Activated T-cell treated with anti-CD3 and anti-CD28 coated beads, Interleukin-2, amount 50 U/mL, for 72 hours (primary cell): ENCODE measurements at places on chromosomes 12 and 14. TPM values are rescaled to one million over a fixed set of nuclear protein-coding genes. Genes with fewer than 3 reads are reported as not detected.

GRCh38 chr14:45156067-45156466, 20.3 kb downstream of the FANCM start:
- peaks cover 14% of the 10 kb centered on the region for H3K4me1 ChIP-seq
- H3K4me3 ChIP-seq: no peak overlapping the region
- DNase-seq: no peak

The ACSM4 gene
- total RNA-seq: not detected

GRCh38 chr12:112978163-112979040, at the start of gene OAS2:
Gene OAS2 (plus strand): TSS chr12:112978519. CDS start chr12:112978609, 90 bp downstream.
- H3K4me3 ChIP-seq: peak within 1 kb of the TSS; percentile 95
- no peaks in the 10 kb centered on the region for H3K27me3 ChIP-seq
- H3K36me3 ChIP-seq: peaks cover 30% of the 10 kb centered on the region

The SYNDIG1L gene
- total RNA-seq: not detected

The EEF1AKMT3 gene
- 4.9 TPM for total RNA-seq

DNA sequence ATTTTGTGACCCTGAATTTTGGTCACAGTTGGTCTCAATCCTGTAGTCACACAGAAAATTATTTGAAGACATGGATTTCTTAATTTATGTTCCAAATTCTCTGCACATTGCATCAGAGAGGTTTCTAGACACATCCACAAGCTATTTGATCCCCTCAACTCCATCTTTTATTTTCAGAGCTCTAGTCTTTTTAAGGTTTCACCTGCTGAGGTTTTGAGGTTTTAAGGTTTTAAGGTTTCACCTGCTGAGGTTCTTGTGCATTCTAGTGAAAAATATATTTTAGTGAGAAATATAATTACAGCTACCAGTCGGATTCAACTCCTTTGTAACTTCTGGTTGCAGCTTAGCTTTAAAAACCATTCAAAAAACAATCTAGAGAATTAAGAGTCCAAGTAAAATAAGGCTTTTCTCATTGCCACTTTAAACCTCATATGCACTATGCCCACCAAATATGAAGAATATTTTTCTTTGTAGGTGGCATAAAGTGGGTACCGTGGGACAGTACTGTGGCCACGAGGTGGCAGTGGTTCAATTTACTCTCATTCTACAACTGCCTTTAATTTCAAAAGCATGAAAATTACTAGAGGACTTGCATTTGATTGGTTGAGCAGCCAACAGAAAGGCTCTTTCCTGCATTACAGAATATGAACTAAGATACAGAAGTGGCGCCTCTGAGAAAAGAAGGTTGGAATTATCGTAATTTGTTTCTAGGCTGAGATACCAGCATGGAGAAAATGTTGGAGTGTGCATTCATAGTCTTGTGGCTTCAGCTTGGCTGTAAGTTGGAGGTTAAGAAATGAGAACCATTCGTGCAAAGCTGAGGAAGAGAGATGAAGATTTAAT, 366.5 kb upstream of the OR4E1 start:
- no peak for DNase-seq
- peak overlapping the region; percentile 60 for H3K27ac ChIP-seq
- peak overlapping the region; percentile 84 for H3K4me3 ChIP-seq
- no peaks in the 10 kb centered on the region for H3K36me3 ChIP-seq
- peaks cover 17% of the 10 kb centered on the region for H3K4me1 ChIP-seq

DNA sequence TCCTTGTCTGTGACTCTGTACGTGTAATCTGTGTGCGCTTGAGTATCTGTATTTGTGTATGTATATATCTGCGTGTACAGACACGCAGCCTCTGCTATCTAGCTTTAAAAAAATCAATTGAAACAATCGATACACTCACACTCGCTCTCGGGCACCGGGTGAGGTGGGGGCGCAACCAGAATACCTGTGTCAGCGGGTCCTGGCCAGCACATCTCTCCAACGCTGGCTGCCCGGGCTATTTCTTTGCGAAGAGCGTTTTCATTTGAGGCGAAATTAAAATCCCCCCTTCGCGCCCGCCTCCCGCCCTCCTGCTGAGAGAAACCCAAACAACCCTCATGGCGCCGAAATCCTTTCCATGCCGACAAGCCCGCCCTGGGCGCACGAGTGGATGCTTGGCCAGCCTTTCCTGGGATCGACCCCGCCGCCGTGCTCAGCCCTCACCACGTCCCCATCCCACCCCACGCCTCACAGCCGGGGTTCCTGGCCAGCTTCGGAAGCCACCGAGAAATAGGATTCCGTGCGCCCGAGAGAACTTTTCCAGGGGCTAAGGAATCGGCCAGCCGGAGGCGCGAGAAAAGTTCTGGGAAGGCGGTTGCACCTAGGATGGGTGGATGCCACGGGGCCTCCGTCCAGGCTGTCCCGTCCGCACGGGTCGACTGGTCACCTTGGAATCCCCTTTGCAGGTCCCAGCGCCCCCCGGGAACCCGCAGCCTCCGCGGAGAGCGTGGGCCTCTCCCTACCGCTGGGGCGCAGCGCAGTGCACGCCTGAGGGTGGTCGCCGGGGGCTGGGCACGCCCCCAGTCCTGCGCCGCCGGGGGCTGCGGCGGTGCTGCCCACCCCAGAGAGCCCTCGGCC, 1.0 kb downstream of the ZDHHC22 start:
- H3K27ac ChIP-seq: no peak overlapping the region
- H3K4me1 ChIP-seq: peaks cover 10% of the 10 kb centered on the region
- H3K4me3 ChIP-seq: peak overlapping the region; percentile 72
- no peaks in the 10 kb centered on the region for H3K36me3 ChIP-seq

- no peak overlapping the region for H3K4me3 ChIP-seq
- H3K27me3 ChIP-seq: no peaks in the 10 kb centered on the region
- no peak for DNase-seq
- no peak overlapping the region for H3K27ac ChIP-seq
- H3K36me3 ChIP-seq: no peaks in the 10 kb centered on the region
Measured at GRCh38 chr12:131471946-131472732, 238.8 kb upstream of the SFSWAP start.

- no peaks in the 10 kb centered on the region for H3K4me1 ChIP-seq
- H3K36me3 ChIP-seq: no peaks in the 10 kb centered on the region
- no peak for DNase-seq
- H3K4me3 ChIP-seq: no peak overlapping the region
Measured at GRCh38 chr14:50649691-50650090, 18.4 kb downstream of the SAV1 start.

The CABP1 gene
- total RNA-seq: 1.2 TPM

- no peaks in the 10 kb centered on the region for H3K4me1 ChIP-seq
- no peak overlapping the region for H3K27ac ChIP-seq
- H3K4me3 ChIP-seq: no peak overlapping the region
- H3K36me3 ChIP-seq: no peaks in the 10 kb centered on the region
- no peaks in the 10 kb centered on the region for H3K27me3 ChIP-seq
Measured at GRCh38 chr12:77300811-77301210, 235.4 kb upstream of the E2F7 start.

- no peak overlapping the region for H3K27ac ChIP-seq
- no peaks in the 10 kb centered on the region for H3K27me3 ChIP-seq
- no peak for DNase-seq
- H3K36me3 ChIP-seq: peaks cover 3% of the 10 kb centered on the region
- H3K4me1 ChIP-seq: no peaks in the 10 kb centered on the region
Measured at GRCh38 chr14:87387806-87388205, 605.2 kb downstream of the GALC start.

The CTSG gene
- total RNA-seq: not detected

GRCh38 chr12:2944401-2945047, 14.7 kb upstream of the TEAD4 start:
- no peak overlapping the region for H3K27ac ChIP-seq
- H3K27me3 ChIP-seq: peaks cover 5% of the 10 kb centered on the region
- H3K4me3 ChIP-seq: peak overlapping the region; percentile 52
- H3K4me1 ChIP-seq: no peaks in the 10 kb centered on the region

The ITGA5 gene
- 20.6 TPM for total RNA-seq

- DNase-seq: no peak
- no peak overlapping the region for H3K4me3 ChIP-seq
- H3K27me3 ChIP-seq: no peaks in the 10 kb centered on the region
- no peaks in the 10 kb centered on the region for H3K4me1 ChIP-seq
Measured at GRCh38 chr14:68395604-68396003, 397.3 kb downstream of the ZFP36L1 start.

DNA sequence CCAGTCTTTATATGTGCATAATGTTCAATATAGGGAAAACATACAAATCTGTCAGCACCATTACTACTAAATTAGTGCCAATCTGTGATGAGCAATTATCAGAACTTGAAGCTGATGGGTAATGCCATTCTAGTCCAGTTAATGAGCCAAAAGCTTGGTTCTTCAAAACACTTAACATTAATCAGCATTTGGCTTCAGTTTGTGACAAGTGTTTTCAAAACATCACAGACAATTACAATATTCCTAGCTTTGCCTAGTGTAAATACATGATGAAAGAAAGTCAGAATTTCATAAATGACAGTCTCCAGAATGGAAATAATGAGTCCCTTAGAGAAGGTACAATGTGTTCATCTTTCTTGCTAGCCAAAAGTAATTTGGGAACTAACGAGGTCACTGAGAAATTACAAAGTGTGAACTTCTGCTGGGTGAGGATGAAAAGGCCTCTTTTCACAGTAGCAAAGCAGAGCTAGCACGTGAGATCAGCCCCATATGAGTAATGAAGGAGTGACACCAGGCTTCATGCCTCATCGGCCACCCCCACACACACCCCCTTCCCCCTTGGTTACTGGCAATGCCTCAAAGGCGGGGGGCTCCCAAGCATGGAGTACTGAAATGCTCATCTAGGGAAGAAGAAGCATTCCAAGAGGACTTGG, 180.6 kb upstream of the EEA1 start:
- peak overlapping the region; percentile 75 for H3K27ac ChIP-seq
- H3K36me3 ChIP-seq: peaks cover 4% of the 10 kb centered on the region
- no peak overlapping the region for H3K4me3 ChIP-seq
- no peaks in the 10 kb centered on the region for H3K27me3 ChIP-seq
- peaks cover 40% of the 10 kb centered on the region for H3K4me1 ChIP-seq
- DNase-seq: peak; percentile 67

DNA sequence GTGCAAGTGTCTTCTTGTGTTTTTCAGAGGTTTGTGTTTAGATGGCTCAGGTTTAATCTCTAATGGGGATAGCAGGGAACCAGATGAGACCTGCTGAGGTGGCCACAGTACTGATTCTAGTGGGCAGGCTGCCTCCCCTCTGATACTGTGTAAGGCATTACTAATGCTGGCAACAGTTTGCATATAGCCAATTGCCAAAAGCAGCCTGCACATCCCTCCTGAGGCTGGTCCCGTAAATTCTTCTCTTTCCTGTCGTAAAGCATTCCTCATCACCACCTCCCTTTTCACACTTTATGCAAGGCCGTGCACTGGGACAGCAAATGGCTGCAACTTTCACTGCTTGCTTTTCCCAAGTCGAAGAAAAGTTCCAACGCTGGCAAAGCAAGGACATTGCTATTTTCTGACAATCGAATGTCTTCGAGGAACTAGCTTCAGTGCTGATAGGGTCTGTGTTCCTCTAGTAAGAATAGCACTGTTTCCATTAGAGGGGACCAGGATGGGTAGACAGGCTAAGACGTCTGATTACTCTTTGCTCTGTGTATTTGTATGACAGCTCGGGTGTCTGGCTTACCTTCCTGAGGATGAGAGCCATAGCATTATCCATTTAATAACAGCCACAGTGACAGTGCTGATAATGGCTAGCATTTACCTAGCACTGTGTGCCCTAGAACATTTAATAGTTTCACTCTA, 178.2 kb upstream of the HIF1A start:
- no peak for DNase-seq
- H3K4me1 ChIP-seq: peaks cover 91% of the 10 kb centered on the region
- H3K36me3 ChIP-seq: peaks cover 9% of the 10 kb centered on the region

DNA sequence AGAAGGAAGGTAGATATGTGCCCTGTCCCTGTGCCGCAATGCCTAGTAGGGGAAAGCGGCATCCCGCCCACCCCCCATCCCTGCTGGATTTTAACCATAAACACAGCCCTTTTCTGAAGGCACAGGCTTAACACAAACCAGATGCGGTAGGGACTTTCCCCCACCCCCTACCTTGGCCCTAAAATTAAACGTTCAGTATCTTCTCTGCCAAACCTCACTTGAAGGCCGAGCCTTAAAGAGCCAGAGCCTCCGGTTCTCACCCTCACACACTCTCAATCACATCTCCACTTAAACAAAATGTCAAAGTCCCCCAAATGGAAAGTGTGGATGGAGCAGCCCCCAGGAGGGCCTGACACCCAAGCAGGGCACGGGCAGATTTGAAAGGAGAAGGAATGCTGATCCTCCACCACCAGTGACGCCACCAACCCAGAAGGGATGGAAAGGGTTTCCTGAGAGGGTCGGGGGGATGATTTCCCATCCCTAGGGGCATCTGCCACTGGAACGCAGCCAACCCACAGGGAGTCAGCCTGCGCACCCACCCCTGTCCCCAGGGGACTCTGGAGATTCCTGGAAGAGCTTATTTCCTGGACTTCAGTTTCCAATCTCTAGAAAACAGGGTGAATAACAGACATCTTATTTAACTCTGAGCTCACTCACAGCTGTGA, 26.4 kb downstream of the ACTN1 start:
- no peak for DNase-seq
- peak overlapping the region; percentile 80 for H3K4me3 ChIP-seq
- peaks cover 88% of the 10 kb centered on the region for H3K4me1 ChIP-seq
- peak overlapping the region; percentile 27 for H3K27ac ChIP-seq
- H3K36me3 ChIP-seq: no peaks in the 10 kb centered on the region

The FGD6 gene
- 2.0 TPM for total RNA-seq

DNA sequence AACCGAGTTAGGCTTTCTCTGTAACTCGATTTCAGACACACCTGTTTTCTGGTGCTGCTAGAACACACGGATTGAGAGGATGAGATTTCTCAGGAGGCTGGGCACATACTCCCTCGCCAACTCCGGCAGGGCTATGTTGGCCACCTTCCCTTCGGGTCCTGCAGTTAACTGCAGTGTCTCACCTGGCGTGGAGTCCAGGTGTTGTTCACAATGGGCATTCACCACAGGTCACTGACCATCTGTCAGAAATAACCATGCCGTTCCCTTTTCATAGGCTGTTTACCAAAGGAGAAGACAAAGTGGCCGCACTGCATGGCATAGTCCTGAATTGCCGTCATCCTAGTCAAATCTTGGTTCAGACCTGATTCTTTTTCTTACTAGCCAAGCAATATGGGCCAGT, 5.5 kb upstream of the KCNH3 start:
- H3K36me3 ChIP-seq: no peaks in the 10 kb centered on the region
- H3K27ac ChIP-seq: no peak overlapping the region
- peaks cover 19% of the 10 kb centered on the region for H3K27me3 ChIP-seq
- no peak for DNase-seq
- no peak overlapping the region for H3K4me3 ChIP-seq

- peaks cover 4% of the 10 kb centered on the region for H3K36me3 ChIP-seq
- DNase-seq: no peak
- no peaks in the 10 kb centered on the region for H3K27me3 ChIP-seq
- H3K4me3 ChIP-seq: peak overlapping the region; percentile 100
- peaks cover 95% of the 10 kb centered on the region for H3K4me1 ChIP-seq
Measured at GRCh38 chr14:99192830-99193229, 79.2 kb downstream of the BCL11B start.

The GPR84 gene
- 3.8 TPM for total RNA-seq

The SLC8B1 gene
- total RNA-seq: 27.4 TPM
